ENCODE measurements at places on chromosomes 2 and 18. TPM values are rescaled to one million over a fixed set of nuclear protein-coding genes. Genes with fewer than 3 reads are reported as not detected.

DNA sequence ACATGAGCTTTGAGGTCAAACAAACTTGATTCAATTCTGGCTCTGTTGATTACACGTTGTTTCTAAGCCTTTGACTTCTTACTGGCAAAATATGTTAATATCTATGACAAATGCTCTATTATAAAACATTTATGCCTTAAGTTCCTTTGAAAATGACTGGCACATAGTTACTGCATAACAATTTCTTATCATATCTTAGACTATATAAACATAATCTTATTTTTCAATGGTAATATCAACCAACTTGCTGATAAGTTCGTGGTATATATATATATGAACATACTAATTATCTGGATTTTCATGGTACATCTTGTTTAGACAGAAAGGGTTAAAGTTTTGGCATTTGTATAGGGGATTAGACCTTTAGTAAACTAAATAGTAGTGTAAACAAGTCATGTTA, 645.6 kb upstream of the ZNF804A start:
- DNase-seq: no peak

DNA sequence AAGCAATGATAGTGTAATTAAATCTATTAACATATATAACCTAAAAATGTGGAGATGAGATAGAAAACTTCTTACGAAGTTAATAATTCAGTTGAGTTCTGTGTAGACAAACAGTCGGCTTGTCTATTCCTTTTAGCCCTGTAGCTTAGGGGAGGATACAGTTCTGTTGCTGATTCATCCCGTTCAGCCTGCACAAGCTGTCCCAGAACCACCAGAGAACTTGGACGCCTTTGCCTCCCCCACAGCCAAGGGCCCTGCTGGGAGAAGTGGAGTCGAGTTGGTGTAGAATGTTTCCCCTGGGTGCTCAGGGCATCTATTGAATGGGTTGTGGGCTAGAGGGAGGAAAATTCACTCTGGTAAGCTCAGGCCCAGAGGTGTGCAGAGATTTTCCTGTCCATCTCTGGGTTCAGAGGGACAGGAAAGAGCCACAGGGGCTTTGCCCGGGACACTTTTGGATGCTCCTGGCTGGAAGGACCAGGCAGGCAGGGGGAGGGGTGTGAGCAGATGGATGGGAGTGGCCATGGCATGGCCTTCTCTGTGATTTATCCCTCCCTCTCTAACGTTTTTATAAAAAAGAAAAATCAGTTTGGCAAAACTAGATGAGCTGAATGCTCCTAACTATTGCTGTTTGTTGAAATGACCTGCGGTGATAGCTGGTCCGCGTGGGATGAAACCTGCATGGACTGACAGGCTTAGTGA, 42.8 kb upstream of the GALR1 start:
- no peak for DNase-seq

DNA sequence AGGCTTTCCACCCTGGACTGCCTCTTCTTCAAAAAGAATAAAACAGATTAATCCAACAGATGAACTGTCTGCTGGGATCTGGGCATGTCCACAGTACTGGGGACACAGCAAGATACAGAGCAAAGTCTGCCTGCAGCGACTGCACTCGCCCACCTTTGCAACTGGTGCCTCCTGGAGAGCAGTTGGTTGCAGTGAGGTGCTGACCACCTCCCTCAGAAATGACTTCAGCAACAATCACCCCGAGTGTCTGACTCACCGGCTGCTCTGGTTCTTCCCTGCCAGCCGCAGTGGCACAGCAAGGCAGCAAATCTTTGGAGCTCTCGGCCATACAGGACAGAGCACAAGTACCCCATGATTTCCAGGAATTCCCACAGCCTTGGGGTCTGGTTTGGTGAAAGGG, 179.7 kb downstream of the ANAPC1 start:
- DNase-seq: peak; percentile 82

Gene TNFAIP6
- 2.3 TPM for total RNA-seq

GRCh38 chr2:24024018-24024417, 14.1 kb downstream of the MFSD2B start:
- DNase-seq: no peak

GRCh38 chr2:120803764-120804335, 68.2 kb downstream of the GLI2 start:
- no peak for DNase-seq

Measured in kidney epithelial cell (primary cell).